ENCODE measurements at places on chromosomes 12 and 14.

- no peak for DNase-seq
These were observed 75.8 kb upstream of the CEP83 start for GRCh38 chr12:94535510-94535921.

DNA sequence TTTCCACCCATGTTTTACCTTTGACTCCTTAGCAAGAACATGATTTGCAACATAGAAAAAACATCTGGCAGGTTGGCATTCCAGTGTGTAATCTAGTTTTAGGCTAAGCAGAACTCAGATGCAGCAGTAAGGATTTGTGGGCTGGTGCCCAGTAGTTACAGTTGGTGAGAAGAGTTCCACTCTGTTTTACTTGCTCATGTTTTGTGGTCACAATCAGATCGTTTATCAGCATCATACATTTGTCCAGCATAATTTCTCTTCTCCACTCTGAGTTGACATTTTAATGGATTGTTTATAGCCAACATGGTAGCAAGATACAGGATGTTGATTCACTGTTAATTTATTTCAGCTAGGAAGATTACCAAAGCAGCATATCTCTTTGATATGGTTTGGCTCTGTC is 120.0 kb downstream of the PDE6H start:
- DNase-seq = no peak

DNA sequence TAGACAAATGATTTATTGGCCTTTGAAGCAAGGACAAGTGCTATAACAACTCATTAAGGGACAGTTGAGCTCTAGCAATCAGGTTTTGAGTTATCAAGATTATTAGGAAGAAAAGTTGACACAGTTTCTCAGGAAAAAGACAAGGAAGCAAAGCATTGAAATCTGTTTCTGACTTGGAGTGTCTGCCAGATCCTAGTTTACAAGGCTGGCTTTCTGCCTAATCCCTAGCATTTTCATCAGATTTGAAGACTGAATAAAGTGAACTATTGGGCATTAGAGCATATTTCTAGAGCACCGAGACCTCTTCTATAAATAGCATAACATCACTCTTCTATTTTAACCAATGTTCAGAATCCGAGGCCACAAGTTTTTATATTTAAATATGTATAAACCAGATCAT is 7.0 kb downstream of the SYT1 start:
- no peak for DNase-seq

GRCh38 chr12:98344046-98344930 is 171.1 kb upstream of the TMPO start:
- no peak for DNase-seq

DNA sequence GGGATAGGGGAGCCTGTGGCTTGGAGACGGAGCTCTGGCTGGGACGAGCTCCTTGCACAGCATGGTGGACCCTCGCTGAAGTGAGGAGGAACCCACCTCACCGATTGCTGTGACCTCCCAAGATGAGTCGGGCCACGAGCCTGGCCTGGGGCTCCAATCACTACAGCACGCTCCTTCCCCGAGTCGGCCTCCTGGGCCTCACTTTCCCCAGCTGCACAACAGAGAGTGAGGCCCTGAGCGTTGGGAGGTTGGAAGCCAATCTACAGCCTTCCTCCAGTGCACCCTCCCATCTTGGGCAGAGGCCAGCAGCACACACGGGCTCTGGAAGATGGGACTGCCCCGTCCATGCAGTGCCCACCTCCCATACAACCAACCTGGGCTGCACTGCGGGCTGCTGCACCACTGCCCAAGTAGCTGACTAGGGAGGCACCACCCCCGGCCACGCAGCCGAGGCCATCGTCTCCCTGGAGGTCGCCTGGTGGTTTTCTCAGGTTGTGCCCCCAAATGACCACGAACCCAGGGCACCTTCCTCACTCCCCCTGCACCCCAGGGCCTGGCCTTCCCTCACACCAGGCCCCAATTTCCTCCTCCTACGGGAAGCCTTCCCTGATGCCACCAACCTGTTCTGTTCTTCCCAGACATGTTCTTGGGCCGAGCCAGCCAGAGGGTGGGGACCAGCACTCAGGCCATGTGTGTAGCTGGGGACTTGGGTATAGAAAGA is 152.3 kb upstream of the C14orf180 start:
- DNase-seq = no peak

DNA sequence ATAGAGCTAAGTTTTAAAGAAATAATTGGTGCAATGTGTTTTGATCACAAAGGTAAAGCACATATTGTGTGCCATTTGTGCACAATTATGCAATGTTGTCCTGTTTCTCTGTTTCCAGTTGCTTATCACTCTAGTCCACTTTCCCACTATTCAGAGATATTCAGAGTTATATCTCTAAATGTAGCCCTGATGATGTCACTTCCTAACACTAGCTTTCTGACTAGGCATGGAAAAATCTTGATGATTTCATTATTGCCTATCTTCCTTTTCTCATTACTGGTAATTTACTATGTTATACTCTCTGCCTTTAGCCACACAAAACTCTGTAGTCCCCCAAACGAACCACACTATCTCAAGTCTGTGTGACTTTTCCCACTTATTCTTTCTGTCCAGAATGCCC is 221.2 kb downstream of the TRHDE start:
- no peak for DNase-seq

DNA sequence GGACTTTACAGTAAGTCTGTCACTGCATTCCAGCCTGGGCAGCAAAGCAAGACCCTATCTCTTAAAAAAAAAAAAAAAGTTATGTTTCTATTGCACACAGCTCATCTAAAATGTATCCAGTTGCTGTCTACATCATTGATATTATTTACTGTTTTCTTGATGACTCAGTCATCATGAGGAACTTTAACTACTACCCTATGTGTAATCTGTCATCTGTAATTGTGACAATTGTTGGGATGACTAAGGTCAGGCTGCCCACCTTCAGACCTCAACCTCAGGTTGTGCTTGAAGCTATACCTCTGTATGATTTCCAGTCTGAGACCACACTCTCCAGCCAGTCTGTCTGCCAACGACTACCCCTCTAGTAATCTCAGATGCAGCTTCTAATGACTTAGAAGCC is 15.3 kb downstream of the PPP1R13B start:
- no peak for DNase-seq

DNA sequence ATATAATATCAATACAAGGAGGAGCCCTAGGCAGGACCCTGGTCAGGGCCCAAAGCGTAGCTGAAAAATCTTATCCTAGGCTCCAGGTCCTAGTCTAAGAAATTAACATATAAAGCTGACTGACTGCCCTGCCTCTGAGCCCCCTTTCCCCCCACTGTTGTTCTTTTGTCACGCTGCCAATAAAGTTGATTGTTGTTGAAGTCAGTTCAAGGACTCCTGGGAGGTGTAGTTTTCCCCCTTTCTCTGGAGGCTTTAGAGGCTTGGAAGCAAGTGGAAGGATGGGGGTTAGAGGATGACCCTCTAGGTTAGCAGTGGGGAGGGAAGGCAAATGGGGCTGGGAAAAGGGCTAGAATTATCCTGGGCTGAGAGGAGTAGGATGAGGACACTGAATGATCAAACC is 3.2 kb downstream of the PPP1R1A start:
- DNase-seq = no peak

GRCh38 chr12:68622250-68622649 is 11.6 kb downstream of the RAP1B start:
- no peak for DNase-seq

DNA sequence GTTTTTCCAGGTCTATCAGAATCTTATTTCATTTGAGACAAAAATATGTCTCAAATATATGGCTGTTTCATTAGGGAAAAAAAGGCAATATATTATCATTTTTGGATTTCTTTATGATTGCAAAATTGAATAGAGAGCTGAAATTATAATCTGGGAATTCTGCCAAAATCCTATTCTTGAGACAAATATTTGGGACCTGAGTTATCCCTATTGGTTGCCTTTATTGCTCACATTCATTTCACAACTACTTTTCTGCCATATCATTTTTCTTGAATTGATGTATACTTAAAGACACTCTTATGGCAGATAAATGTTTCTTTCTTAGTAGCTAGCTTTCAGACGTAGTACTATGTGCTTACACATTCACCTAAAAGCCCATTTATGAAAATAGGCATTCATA is 241.6 kb upstream of the NOVA1 start:
- no peak for DNase-seq

DNA sequence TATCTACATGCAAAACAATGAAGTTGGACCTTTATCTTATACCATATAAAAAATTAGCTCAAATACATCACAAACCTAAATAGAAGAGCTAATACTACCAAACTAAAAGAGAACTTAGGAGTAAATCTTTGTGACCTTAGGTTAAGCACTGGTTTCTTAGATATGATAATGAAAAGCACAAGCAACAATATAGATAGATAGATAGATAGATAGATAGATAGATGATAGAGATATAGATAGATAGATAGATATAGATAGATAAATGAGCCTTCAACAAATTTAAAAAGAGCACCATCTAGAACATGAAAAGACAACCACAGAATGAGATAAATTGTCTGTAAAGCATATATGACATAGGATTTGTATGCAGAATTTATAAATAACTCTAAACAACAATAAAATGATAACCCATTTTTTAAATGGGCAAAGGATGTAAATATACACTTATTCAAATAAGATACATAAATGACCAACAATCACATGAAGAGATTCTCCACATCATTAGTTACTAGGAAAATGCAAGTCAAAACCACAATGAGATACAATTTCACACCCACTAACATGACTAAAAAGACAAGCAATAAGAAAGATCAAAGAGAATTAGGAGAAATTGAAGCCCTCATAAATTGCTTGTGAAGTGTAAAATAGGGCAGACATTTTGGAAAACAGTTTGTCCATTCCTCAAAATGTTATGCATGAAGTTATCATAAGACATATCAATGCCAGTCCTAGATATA is 293.7 kb downstream of the BTG1 start:
- no peak for DNase-seq

- no peak for DNase-seq
These were observed 519.3 kb downstream of the NOVA1 start for GRCh38 chr14:26078561-26078960.

GRCh38 chr14:100076133-100076532 is 10.9 kb downstream of the EVL start:
- DNase-seq = peak; percentile 46

DNA sequence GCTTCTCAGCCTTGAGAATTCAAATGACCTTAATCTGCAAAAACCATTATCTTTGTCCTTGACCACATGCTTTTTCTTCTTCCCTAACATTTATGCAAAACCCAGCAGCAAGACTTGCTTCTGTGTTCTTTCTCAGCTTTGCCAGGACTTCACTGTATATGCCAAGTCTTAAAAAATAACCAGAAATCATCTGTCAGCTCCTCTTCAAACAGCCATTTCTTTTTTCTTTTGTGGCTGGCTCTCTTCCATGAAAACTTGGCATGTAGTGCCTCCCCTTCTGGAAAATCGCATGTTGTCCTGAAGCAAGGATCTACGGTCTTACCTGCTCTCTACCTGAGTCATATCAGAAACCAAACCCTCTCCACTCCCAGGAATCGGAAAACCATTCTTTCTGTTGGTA is 364.9 kb downstream of the RPS29 start:
- DNase-seq = no peak

DNA sequence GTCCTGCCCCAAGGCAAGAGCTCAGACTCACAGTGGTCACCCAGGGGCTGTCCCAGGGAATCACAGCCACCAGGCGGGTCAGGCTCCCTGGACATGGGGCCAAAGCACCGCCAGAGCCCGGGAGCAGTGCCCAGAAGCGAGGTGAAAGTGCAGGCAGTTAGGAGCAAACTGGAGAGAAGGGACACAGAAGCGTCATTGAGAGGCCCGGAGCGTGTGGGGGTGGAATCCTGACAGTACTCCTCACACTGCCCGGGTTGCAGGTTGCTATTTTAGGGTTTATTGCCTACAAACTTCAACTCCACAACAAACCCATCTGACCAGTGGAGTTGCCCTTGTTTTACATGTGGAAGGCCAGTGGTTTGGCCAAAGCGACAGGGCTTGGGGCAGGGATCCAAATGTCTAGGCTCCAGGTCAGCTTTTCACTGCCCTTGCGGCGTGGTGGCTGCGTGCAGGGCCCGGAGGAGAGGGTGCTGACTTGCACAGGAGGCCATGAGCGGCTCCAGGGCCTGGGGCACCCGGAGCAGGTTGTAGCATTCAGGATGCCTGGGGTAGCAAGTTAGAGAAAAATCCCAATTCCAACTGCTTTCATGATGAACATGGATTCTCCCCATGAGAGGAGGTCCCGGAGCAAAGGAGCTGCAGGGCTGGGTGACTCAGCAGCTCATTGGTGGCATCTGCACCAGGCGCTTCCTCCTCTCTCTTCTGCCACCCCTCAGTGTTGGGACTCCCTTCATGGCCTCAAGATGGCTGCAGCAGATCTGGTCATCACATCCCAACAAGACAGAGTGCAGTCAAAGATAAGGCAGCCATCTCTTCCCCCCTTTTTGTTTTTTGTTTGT is 112.3 kb upstream of the NCOR2 start:
- DNase-seq = no peak

DNA sequence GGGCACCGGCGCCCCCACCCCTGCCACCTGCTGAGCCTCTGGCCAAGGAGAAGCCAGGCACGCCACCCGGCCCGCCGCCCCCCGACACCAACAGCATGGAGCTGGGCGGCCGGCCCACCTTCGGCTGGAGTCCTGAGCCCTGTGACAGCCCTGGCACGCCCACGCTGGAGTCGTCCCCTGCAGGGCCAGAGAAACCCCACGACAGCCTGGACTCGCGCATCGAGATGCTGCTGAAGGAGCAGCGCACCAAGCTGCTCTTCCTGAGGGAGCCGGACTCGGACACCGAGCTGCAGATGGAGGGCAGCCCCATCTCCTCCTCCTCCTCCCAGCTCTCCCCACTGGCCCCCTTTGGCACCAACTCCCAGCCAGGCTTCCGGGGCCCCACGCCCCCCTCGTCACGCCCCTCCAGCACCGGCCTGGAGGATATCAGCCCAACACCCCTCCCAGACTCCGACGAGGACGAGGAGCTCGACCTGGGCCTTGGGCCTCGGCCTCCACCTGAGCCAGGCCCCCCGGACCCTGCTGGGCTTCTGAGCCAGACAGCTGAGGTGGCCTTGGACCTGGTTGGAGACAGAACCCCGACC is 6.5 kb downstream of the SETD1B start:
- DNase-seq = no peak

DNA sequence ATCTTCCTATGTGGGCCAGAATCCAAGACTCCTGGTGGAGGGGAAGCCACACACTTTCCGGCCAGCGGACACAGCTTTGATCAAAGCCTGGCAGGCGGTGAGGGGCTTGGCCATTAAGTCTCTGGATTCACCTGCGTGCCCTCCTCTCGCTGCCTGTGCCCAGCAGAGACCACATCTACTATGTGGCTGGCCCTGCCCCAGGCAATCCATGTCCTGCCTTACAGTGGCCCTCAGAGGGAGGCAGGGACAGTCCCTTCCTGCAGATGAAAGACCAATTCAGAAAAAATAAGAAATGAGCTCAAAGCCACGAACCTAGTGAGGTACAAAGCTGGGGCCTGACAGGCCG is 82.7 kb upstream of the GPR68 start:
- no peak for DNase-seq

GRCh38 chr12:12749433-12749832 is 32.3 kb downstream of the CDKN1B start:
- DNase-seq = no peak

DNA sequence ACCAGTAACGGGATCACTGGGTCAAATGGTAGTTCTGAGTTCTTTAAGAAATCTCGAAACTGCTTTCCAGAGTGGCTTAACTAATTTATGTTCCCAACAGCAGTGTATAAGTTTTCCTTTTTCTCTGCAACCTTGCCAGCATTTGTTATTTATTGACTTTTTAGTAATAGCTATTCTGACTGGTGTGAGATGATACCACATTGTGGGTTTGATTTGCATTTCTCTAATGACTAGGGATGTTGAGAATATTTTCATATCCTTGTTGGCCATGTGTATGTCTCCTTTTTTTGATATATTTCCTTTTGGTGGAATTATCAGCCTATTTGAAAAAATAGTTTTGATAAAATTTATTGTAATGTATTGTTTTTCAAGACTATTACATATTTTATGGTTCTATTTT is 701.2 kb upstream of the FBXO33 start:
- no peak for DNase-seq

Measured in CD4-positive, alpha-beta T cell treated with Interleukin-17A for 4 hours (primary cell).